SJSA1 (cell line): ENCODE measurements at places on chromosomes 1 and 21.

DNA sequence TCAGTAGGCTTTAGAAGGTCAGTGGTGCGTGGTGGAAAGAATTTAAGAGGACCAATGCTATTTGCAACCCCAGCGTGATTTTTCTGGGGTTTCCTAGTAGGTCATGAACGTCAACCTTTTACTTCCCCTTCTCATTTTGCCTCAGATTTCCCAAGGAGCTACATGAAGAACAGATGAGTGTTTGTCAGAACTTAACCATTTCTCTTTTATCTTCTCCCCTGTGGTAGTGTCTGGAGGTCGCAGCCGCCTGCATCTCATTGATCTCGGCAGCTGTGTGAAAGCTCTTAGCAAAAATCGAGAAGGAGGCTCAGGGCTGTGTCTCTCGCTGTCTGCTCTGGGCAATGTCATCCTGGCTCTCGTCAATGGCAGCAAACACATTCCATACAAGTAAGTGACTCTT, 491.1 kb downstream of the KIF26B start:
- no peak for DNase-seq

DNA sequence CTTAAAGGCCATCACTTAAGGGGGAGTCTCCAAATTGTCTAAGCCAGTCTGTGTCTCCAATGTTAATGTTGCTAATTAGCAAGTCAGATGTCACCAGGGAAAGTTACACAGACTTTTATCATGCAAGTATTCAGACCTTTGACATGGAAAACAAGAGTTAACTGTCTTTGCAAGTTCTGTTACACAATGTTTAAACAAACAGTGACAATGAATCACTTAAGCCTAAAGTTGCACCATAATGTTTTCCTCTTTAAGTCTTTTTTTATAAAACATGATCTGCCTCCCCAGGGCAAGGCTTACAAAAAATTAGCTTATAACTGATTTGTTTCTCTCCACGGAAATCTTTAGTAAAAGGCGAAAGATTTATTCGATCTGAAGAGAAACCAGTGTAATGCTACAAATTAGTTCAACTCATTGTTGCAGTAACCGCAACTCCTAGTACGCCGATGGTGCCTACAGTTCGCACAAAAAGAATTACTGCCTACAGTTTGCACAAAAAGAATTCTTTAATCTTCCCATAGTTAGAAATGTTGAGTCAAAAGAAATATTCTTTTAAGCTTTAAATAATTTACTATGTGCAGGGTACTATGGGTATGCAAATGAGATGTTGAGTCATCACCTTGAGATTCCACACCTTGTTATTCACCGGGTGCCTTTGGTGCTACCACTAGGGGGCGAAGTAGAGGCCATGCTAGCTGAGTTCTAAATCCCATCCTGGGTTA, 45.3 kb downstream of the HHAT start:
- DNase-seq, result peak; percentile 92

DNA sequence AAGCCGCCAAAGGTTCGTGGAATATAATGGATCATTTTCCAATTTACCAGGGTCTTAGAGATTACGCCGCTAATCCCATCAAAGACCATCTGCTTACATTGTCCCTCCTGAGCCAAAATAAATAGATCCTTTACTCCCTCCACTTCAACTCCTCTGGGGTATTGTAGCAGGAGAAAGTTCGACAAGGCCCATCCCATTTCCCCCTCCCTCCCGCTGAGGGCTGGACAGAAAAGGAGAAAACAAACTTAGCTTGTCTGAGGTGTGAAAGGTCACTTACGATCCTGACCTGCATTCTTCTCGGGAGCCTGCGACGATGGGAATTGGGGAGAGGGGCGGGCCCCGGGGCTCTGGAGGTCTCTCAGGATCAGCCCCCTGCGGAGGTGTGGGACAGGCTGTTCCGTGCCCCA, 60.8 kb downstream of the MEF2D start:
- DNase-seq, result no peak

DNA sequence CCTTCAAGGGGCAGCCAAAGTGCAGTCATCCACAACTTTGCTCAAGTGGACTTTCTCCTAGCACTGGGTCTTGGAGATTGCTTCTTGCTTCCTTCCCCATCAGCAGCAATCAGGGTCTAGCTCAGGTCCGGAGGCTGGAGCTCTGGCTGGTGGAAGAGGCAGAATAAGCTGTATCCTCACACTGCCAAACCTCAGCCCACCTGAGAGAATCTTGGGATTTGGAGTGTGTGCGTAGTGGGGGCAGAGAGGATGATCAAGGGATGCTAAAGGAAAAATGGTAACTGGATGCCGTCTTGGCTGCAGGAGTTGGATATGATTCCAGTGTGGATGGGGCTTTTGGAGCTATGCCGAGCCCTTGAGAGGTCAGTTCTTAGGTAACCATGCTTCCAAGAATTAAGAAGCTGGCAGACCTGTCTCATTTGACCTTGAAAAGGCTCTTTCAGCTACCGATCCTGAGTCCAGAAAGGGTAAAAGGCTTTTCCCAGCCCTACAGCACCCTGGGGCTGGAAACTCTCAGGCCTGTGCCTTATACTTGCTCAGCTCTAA, 4.5 kb upstream of the NFASC start:
- DNase-seq, result no peak
